ENCODE measurements at places on chromosomes 16 and 17.
A peak's percentile ranks its signal among the peaks of the same experiment; 100 is the strongest.

DNA sequence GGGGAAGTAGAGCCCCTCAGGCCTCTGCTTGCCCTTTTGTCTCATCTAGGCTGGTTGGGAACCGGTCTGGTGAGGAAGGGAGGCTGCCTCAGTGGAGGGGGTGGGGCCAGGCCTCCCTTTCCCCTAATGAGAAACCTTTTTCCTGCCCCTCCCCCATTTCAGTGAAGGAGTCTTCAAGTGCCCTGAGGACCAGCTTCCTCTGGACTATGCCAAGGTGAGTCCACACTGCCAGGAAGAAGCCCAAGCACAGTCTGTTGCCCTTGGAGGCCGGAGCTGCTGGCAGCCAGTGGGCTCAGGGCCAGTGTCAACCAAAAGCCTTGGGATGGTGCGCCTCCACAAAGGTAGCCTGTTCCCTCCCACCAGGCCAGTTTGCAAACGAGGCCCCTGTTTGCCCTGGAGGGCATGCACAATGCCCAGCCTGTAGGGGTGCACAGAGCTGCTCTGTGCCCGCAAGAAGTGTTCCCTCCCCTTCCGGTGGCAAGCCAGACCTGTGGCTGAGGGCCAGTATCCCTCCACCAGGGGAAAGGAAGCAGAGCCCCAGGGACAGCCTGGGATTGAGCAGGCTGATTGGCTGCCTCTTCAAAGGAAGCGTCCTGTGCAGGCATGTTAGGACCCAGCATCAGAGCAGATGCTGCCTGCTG, 3.4 kb downstream of the TRAF4 start:
- DNase-seq = no peak

DNA sequence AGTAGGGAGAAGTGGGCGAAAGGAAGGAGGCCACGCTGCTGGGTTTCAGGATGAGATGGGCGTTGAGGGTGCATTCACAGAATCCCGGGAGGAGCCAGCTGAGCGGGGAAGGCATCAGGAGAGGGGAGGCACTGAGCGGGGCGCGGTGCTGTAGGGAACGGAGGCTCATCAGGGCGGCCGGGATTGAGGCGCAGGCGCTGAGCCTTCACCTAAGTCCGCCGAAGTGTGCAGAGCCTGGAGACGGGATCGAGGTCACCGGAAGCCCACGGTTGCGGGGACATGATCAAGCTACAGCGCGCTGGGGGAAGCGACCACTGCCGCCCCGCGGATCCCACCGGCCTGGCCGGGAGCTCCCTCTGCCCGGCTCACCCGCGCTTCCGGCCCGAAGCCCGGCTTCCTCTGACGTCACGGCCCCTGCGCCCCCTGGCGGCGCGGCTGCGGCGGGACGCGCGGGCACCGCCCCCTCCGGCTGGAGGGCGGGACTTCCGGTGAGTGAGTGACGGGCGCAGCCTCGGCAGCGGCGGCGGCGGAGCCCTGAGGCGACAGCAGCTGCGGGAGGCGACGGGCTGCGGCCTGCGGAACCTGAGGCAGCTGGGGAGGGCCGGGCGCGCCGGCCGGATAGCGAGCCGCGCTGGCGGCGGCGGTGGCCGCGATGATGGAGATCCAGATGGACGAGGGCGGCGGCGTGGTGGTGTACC, at the start of gene MAPK8IP3:
TSS of gene MAPK8IP3 (plus strand) at position 508 of the 698 bp plus-strand sequence. CDS start at position 653, 145 bp downstream.
- peak; percentile 35 for DNase-seq

DNA sequence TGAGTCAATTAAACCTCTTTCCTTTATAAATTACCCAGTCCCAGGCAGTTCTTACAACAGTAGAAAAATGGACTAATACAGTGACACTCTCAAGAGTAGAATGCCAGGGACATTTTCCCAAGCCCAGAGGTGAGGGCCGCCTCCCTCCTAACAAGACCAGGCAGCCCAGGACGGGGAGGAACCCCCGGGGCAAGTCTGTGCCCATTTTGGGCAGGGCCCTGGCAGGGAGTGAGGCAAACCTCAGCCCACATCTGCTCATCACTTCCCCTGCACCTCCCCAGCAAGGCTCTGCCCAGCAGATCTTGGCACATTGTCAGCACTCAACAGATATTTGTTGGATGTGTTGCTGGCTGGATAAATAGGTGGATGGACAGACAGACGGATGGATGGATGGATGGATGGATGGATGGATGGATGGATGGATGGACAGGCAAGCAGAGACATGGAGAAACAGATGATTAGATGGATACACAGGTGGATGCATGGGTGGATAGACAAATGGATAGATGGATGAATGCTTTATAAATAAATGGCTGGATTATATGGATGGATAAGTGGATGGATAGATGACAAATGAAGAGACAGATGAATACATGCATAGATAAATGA, 271.3 kb downstream of the PARN start:
- DNase-seq = no peak

DNA sequence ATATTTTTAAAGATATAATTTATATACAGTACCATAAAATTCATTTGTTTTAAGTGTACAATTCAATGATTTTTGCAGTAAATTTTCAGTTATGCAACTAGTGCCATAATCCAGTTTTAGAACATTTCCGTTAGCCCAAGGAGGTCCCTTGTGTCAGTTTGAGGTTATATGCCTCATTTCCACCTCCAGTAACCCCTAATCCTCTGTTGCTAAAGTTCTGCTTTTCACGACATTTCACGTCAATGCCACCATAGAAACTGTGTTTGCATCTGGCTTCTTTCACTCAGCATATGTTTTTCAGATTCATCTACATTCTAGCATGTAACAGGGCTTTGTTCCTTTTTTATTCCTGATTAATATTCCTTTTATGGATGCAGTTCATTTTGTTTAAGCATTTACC, 42.4 kb upstream of the NUDT7 start:
- DNase-seq = no peak

DNA sequence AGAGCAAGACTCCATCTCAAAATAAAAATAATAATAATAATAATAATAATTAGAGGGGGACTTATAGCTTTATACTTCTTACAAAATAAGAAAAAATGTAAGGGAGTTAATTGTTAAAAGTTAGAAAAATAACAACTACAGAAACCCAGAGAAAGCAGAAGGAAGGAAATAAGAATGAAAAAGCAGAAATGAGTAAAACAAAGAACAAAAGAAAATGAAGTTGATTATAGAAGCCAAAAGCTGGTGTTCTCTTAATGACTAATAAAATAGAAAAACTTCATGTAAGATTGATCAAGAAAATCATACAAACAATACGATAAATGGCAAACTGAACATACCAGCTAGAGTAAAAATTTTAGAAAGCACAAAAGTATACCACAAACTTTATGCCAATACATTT, 6.8 kb upstream of the NSMCE1 start:
- DNase-seq = no peak

GRCh38 chr17:77778636-77779489, 179.6 kb upstream of the TNRC6C start:
- DNase-seq = no peak

DNA sequence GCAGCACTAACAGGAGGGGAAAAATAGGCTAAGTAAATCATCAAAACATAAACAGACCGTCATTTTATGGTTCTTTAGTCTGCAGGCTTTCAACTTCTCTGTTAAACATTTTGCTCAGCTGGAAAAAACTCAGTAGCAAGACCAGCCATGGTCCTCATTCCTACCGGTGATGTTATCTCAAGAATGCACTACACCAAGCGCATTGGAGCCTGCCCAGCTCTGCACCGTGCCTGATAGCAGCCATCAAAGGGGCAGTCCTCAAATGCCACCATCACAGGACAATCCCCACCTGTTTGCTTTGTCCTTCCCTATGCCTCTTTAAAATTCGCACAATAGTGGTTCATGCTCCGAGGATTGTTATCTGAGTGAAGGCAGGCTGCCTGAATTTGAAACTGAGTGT, 181.5 kb upstream of the MON1B start:
- DNase-seq = no peak

GRCh38 chr17:15453782-15454181, 13.6 kb downstream of the CDRT4 start:
- DNase-seq = no peak

GRCh38 chr16:87608400-87608985, 6.2 kb downstream of the JPH3 start:
- no peak for DNase-seq

DNA sequence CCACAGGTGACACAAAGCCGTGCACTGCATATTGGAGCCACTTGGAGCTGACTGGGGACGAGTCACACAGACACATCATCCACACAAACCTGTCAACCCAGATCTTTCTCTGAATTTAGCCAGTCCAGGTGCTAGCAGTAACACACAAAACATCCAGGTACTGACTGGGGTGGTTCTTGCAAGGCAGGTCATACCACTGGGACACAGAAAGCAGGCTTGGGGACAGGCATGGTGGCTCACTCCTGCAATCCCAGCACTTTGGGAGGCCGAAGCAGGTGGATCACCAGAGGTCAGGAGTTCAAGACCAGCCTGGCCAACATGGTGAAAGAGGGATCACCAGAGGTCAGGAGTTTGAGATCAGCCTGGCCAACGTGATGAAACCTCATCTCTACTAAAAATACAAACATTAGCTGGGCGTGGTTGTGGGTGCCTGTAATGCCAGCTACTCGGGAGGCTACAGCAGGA, 14.9 kb downstream of the ENPP7 start:
- no peak for DNase-seq

DNA sequence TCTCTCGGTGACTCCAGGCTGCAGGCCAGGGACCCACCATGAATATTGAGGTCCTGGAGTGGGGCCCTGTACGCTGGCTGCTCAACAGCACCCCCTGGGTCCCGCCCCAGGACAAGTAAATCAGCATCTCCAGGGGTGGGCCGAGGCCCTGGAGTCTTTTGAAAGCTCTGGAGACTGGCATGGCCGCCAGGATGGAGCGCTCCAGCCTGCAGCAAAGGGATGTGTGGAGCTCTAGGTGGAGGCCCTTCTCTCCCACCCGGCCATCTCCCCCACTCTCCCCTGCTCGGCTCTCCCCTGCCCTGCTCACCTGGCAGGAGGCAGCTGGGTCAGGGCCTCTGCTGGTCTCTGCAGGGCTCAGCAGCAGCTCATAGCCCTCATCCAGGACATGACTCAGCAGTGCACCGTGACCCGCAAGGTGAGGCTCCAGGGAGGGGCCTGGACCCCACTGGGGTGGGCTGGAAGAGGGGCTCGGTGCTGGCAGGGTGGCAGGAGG, 16.6 kb downstream of the SGSH start:
- no peak for DNase-seq

DNA sequence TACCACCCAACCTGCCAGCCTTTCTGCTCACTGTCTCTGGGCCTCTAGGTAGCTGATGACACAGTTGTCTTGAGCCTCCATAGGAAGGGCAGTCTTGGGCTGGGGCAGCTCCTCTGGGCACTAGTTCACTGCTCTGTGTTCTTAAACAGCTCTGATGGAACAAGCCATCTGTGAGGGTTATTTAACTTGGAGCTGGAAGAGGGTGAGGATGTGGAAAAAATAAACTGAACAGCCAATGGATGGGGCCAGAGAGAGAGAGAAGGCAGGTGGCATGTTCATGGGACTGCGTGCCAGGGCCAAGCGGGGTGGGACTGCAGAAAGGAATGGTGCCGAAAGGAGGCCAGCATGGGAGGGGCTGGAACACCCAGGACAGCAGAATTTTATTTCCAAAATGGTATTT, 52.6 kb downstream of the HIC1 start:
- DNase-seq = no peak

- DNase-seq = peak; percentile 87
Observed at GRCh38 chr16:55495616-55496289, 13.1 kb upstream of the LPCAT2 start.

GRCh38 chr16:57091975-57092785, at the start of gene CPNE2:
Gene CPNE2, plus strand, starts transcription at chr16:57092583. Its CDS starts 18,160 bp downstream, at chr16:57110743.
- DNase-seq = no peak

GRCh38 chr16:85969159-85969558, 70.2 kb downstream of the IRF8 start:
- peak; percentile 30 for DNase-seq

DNA sequence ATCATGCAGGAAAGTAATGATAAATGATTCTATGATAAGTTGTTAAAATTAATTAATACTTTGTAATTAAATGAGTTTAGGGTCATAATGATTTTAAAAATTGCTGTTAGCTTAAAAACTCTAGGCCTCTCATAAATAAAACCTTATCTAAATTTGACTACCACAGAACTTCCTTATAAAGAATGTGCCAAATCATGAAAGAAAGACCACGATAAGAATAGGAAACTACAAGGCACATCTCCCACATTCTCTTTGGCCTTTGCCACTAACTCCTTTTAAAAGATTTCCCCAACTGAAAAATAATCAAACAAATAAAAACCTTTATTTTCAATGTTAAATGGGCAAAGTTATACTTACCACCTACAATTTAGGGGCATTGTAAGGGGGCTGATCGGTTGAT, 164.6 kb upstream of the C17orf78 start:
- no peak for DNase-seq

DNA sequence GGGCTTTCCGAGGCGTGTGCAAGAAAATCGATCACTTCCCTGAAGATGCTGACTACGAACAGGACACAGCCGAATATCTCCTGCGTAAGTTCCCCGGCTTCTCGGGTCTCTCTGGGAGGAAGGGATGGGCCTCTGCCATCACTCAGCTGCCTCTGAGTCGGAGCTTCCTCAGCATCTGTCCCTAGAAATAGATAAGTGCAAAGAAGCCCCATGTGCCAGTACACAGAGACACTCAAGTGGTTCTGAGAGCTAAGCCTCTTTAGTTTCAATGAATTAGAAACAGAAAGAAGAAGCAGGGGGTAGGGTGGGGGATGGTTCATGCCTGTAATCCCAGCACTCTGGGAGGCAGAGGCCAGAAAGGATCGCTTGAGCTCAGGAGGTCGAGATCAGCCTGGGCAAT, 90.6 kb downstream of the CACNG3 start:
- DNase-seq = no peak

- no peak for DNase-seq
Observed at GRCh38 chr16:57004387-57005250, 15.3 kb downstream of the NLRC5 start.

DNA sequence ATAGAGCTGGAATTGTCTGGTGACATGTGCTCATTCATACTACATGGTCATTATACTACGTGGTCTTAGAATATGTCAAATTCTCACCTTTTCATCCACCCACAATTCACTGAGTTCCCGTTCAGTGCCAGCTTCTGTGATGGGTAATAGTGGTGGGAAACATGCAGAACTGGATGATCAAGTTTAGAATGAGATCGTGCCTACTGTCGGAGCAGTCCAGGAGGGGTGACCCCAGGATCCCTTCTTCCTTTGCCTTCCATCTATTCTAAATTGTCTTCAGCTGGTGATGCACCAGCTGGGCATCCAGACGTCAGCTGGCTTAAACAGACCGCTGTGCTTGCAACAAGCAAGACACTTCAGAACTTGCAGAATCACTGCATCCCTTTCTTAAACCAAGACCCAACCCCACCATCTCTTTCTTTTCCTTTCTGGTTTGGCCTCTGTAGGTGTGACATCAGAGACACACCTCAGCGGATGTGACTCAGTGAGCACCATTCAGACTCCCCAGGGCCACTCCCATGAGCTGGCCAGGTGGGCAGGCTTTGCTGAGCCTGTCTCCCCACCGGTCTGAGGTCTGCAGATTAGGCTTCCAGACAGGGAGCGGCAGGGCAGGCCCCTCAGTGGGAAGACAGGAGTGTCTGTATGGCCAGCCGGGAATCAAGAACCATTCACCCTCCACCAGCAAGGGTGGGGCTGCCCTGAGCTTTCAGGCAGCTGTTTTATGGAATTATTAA, 18.1 kb downstream of the C17orf100 start:
- DNase-seq = no peak

GRCh38 chr17:51860954-51861561, 297.5 kb downstream of the CA10 start:
- DNase-seq = no peak

All from non-pigmented ciliary epithelial cell (primary cell).